Amniotic epithelial cell (primary cell): ENCODE measurements at places on chromosomes 2 and 18.

- DNase-seq = no peak
Measured at GRCh38 chr18:63040788-63041410, 278.7 kb downstream of the BCL2 start.

- no peak for DNase-seq
Measured at GRCh38 chr18:13608791-13609532, 117.4 kb downstream of the FAM210A start.

DNA sequence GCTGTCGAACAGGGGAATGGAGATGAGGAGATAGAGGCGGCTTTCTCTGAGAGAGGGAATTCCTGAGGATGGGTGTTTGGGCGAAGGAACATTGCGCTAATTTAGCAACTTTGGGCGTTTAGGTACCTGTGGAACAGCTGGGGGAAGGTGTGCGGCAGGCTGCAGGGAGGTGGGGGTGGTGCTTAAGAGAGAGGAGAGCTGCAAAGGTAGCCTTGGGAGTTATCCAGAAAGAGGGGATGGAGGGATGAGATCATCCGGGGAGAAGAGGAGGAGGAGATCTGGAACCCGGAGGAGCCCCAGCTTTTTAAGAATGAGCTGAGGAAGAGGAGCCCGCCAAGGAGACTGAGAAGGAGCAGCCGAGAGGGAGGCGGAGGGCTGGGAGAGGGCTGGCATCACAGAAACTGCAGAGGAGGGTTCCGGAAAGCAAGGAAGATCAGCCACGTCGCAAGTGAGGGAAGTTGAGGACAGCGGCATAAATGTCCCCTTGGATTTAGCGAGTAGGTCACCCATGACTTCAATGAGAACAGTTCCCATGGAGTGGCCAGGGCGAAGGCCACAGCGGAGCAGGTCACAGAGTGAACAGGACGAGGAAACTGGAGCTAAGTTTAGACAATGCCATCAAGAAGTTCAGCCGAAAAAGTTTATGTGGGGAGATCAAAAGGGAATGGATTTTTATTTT, 174.7 kb downstream of the KLHL29 start:
- no peak for DNase-seq

GRCh38 chr2:182208421-182208820, 218.4 kb downstream of the PDE1A start:
- no peak for DNase-seq

DNA sequence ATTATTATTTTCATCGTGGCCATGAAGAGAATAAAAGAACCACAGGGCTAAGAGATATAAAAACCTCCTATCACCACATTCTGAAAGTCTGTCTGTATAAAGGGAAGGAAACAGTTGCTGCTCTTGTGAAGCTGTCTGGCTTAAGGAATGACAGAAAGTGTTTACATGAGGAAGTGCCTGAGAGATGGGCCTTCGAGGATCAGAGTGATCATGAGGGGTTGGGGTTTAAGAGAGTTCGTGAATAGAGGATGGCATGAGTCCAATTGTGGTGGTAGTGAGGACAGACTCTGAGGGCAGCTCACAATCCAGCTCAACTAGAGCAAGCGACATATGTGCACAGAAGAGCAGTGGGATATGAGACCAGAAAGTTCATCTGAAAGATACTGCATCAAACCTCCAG, 65.8 kb upstream of the PIEZO2 start:
- DNase-seq = no peak

DNA sequence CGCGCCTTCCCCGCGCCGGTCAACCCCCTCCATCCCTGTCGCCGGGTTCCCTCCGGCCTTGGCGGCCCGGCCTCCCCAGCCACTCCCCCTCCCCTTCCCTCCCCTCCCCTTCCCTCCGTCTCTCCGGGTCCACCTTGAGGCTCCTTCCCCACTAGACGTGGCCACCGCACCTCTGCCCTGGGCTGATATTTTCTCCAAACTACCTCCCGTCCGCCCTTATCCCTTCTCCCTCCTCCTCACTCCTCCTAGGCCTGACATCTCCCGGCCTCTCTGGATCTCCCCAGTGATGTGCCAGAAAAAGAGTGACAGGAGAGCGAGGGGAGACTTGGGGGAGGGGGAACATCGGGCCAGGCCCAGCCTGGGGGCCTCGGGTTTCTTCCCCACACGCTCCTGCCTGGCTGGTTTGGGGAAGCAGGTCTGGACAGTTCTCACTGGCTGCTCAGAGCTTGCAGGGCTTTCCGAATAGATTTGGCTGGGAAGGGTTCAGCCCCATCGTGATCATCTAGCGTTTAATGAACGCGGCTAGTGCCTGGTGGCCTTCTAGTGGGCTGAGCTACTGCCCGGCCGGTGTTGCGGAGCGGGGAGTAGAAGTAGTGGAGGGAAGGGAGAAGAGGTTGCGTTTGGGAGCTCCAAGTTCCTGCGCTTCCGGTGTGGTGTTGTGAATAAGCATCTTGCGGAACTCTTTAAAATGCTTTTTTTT, 641 bp downstream of the MAPRE3 start:
- DNase-seq = no peak

- DNase-seq = no peak
Measured at GRCh38 chr2:122167515-122167914, 412.1 kb downstream of the TSN start.
